Right atrium auricular region (tissue), 2 donors: ENCODE measurements at places on chromosomes 5 and 9. TPM values are rescaled to one million over a fixed set of nuclear protein-coding genes. Genes with fewer than 3 reads are reported as not detected.

DNA sequence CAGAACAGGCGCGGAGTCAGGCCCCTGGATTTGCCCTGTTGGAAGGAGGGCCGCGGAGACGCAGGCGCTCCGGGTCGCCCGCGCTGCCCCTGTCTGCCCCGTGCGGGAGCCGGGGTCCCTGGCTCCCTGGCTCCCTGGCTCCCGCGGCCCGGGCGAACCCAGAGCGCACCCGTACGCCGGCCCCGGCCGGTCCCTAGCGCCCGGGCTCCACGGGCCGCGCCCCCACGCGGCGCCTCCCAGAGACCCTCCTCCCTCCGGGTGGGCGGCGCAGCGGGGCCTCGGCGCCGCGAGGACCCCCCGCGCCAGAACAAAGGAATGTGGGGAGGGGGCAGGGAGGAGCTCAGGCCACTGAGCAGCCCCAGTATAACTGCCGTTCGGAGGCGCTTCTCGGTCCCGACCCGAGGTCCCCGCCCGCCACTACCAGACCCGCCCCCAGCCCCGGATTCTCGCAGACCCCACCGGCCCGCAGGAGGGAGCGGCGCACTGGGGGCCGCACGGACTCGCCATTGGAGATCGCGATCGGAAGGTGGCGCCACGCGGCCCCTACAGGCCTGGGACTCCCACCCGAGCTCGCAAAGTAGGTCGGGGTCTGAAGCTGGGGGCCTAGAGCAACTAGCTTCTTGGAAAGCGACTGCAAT, 2.4 kb downstream of the NFIL3 start:
- DNase-seq = no peak

GRCh38 chr5:146331423-146331822, 7.2 kb upstream of the POU4F3 start:
- no peak for DNase-seq

Gene SLC36A2
- total RNA-seq = not detected

- DNase-seq = no peak
Measured at GRCh38 chr9:98522487-98522886, 186.2 kb downstream of the GABBR2 start.

GRCh38 chr5:103010168-103010567, 109.8 kb downstream of the GIN1 start:
- no peak for DNase-seq

GRCh38 chr5:61319388-61320146, 12.5 kb upstream of the ZSWIM6 start:
- DNase-seq = no peak

Gene PTGES
- 2.6 TPM for total RNA-seq

DNA sequence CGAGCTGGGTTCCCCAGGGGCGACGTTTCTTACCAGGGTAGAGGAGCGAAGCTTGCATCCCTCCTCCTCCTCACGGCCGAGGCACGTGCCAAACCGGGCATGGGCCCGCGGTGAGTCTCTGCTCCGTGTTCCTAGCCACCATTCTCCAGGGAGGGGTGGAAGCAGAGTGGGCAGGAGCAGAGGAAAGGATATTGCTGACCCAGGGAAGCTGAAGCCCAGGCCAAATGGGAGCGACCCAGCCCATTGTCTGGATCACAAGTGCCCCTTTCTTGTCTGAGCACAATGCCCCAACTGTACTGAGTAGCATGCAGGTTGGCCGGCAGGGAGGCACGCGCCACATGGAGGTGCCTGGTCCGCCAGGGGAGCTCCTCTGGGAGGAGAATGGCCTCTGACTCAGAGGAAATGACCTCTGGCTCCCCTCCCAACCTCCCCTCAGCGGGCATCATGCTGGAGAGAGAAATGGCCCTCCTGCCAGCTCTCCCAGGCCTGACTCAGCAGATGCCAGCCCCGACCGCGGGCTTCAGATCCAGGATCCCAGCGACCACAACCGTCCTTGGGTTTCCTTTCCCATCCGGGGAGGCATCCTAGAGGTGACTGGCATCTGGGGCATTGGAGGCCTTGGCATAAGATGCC, 1.1 kb downstream of the PRR7 start:
- DNase-seq = no peak

GRCh38 chr5:158769696-158770095, 330.0 kb downstream of the EBF1 start:
- no peak for DNase-seq

- no peak for DNase-seq
Measured at GRCh38 chr5:167872791-167873190, 418.7 kb upstream of the WWC1 start.

Gene DRD1
- not detected for total RNA-seq

DNA sequence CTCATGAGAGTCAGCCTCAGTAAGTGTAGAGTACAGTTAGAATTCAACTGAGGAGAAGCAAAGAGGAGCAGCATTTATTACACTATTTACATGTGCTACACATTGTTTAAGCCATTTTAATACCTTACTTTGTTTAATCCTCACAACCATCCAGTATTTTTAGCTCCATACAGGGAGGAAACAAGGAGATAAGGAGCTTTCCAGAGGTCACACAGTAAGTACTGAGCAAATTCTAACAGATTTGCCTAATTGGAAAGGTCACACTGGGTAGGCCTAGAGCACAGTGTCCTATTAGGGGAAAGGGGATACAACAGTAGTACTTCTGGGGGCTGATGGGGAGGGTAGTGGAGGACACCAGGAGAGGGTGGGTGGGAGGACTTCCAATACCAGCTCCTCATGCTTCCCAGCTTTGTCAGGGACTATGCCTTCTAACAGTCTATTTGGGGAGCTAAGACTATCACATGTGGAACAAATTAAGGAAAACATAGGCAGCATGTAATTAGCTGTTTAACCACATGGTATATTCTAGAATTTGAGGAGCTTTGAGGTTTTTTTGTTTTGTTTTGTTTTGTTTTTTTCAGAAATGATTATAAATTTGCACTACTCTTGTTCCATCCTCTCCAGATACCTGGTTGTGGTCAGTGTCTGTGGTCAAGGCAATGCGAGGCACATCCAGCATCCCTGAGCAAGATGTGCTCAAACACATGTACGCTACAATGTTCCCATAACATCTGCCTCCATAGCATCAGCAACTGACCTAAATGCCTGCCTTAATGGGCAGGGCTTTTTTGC, 96.0 kb upstream of the SLC12A2 start:
- no peak for DNase-seq

GRCh38 chr9:81683238-81683637, 6.1 kb downstream of the TLE1 start:
- no peak for DNase-seq

- no peak for DNase-seq
Measured at GRCh38 chr5:99019812-99020697, 91.2 kb upstream of the CHD1 start.

GRCh38 chr5:172106511-172107356, 81.3 kb downstream of the STK10 start:
- no peak for DNase-seq

- DNase-seq = no peak
Measured at GRCh38 chr9:101711330-101711941, 27.0 kb downstream of the GRIN3A start.

GRCh38 chr9:79346350-79347020, 225.3 kb upstream of the TLE4 start:
- DNase-seq = no peak

DNA sequence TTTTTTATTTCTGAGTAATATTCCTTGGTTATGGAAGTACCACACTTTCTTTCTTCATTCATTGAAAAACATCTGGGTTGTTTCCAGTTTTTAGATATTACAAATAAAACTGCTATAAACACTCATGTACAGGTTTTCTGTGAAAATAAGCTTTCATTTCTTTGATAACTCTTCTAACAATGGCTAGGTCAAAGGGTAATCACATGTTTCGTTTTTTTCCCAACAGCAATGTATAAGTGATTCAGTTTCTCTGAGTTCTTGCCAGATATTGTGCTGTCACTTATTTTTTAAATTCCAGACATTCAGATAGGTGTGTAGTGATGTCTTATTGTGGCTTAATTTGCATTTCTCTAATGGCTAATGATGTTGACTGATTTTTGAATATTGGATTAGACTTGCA, 16.7 kb upstream of the TNPO1 start:
- DNase-seq = no peak

Gene C8G
- total RNA-seq = not detected

DNA sequence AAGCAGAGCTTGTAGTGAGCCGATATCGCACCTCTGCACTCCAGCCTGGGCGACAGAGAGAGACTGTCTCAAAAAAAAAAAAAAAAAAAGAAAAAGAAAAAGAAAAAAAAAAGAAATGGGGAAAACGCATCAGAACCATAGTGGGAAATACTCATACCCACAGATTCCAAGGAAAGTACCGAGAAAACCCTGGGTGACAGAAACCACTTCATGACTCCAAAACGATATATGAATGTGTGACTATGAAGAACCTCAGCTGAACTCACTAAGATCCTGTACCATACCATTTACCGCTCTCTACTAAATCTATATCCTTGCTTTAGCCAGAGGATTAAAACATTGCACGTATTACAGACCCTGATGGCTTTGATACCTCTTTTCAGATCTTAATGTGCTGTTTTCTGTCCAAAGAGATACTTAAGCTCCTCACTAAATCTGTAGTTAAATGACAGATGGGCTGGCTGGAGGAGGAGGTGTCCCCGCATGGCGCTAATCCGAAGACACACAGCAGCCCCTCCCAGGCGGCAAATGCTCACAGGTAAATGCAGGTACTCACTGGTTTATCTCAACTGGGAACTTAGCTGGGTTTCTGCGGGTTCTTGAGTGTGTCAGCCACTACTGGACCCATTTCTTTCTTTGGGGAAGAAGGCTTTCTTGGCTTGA, 2.8 kb downstream of the LPCAT1 start:
- no peak for DNase-seq

Gene PCDHGB7
- 10.5 TPM for total RNA-seq

Gene PCDHB7
- total RNA-seq = 1.4 TPM

Gene IFNE
- total RNA-seq = not detected

DNA sequence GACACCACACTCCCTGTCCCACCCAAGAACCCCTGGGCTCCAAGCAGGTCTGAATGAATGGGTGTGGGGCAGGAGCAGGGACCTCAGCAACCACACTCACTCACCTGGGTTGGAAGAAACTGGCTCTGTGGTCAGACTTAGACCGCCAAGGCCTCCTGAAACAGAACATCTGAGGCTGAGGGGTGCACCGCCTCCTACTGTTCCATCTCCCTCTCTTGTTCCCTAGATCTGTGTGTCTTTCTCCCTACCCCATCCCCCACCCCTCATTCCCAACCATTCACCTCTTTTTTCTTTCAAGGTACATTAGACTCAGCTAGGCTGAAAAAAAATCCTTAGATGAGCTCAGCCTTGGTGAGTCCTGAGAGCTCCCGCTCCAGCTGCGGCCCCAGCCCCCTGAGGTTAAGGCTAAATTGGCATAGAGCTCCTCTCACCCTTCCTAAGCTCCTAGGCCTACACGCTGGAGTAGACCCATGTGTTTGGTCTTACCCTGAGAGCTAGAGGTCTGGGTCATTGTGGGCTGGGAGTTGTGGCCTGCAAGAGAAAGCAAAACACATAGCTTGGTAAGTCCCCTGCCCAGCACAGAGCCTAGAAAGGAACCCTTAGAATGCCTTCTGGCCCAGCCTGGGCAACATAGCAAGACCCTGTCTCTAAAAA, 4.8 kb downstream of the ECSCR start:
- no peak for DNase-seq

Gene OR1J2
- not detected for total RNA-seq

- DNase-seq = peak; percentile 83
Measured at GRCh38 chr5:150904479-150905311, at the start of gene ZNF300. ZNF300 (minus strand) TSS chr5:150904980; CDS start chr5:150903155, 1,825 bp downstream.

Gene ADAMTS12
- total RNA-seq = 0.43 TPM

DNA sequence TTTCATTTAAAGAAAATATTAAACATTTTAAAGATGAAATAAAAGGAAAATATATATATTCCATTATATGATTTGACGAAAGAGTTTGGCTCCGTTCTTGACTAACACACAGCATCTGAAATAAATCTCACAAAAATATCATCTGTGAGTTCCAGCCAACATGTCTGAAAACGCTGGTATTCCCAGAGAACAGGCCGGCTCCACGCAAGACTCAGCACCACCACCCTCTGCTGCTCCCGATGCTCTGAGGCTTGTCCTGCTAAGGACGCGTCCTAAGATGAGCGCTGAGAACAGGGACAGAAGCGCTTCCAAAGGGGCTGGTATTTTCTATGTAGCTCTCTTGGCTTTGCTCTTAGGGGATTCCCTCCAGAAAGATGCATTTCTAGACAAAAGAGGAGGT, 40.6 kb upstream of the N4BP3 start:
- no peak for DNase-seq

DNA sequence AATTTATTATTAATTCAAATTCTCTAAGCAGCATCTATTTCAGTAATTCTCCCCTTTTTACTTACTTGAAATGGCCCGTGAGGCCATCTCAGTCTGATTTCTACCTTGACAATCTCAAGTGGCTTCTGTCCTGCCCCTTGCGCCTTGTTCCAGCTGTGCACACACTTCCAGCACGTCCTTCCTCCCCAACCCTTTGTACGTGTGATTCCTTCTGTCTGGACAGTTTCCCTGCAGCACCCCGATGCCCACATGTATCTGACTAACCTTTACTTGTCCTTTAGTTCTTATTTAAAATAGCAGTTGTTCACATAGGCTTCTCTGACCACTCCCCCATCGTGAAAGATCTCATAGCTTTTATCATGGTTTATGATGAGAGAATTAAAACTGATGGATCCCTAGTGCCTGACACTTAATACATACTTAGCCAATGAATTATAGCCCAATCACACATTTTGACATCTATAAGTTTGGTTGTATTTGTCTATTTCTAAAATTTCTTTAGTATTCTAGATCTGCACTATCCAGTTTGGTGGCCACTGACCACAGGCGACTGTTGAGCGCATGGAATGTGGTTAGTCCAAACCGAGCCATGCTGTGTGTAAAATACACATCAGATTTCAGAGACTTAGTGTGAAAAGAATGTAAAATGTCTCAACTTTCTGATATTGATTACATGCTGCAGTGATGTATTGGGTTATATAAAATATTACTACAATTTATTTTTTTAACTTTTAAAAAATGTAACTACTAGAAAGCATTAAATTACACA, 14.3 kb downstream of the ZBTB34 start:
- no peak for DNase-seq

Gene OGN
- total RNA-seq = 39.1 TPM
